ENCODE measurements at places on chromosomes 16 and 17.

DNA sequence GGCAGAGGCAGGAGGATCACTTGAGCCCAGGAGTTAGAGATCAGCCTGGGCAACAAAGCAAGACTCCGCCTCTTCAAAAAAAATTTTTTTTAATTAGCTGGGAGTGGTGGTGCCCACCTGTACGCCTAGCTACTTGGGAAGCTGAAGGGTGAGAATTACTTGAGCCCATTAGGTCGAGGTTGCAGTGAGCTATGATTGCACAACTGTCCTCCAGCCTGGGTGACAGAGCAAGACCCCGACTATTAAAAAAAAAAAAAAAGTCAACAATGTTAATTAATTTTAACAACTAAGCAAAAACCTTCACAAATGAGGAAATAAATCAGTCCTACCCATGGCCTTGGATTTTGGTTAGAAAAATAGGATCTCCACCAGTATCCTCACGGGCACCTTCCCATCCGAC is 5.4 kb downstream of the DHX58 start:
- no peak for DNase-seq

- peak; percentile 29 for DNase-seq
Measured at GRCh38 chr16:19559242-19559910, 3.9 kb downstream of the VPS35L start.

- peak; percentile 17 for DNase-seq
Measured at GRCh38 chr17:39404542-39405378, 3.3 kb upstream of the FBXL20 start.

DNA sequence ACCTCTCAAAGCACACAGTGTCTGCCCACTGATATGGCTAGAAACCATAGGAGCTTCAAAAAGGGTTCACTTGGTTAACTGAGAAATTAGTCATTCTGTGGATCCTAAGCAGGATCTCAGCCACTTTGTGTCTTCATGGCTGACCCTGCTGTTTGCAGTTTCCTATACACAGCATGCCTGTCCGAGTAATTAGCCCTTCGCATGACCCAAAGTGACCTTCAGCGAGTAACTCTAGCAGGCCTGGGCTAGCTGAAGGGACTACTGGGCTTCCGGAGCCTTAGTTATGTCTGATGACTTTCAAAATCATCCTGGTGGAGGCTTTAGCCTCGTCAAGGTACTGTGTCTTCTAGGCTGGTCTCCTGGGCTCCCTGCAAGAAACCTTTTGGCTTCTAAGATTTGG is 28.9 kb upstream of the FBXW10B start:
- DNase-seq, result no peak

DNA sequence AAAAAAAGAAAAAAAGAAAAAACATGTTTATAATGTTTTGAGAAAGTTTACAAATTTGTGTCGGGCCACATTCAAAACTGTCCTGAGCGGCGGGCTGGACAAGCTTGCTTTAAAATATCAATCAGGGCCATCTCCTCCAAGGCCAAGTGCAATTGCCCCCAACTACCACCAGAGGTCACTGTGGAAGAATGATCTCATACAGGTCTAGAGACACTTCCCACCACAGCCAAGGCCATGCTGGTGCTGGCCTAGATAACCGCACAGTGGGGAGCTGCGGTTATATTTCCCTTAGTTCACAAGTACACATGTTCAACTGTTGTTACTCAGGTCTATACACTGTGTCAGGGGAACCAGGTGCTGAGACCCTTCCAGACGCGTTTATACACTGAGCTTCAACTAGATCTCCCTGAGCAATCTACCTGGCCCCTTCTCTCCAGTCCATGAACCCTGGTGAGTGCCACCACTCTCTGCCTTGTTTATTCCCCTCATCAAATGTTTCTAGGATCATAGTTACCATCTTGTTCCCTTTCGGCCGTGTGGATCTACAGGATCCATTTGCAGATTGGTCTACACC is 83.8 kb upstream of the CCL2 start:
- peak; percentile 35 for DNase-seq

GRCh38 chr17:70857351-70857750 is 688.0 kb downstream of the KCNJ2 start:
- DNase-seq, result no peak

- DNase-seq, result no peak
Measured at GRCh38 chr17:81870981-81871386, at the start of gene ARHGDIA. Gene ARHGDIA, minus strand, starts transcription at chr17:81871337. Its CDS starts 1,407 bp downstream, at chr17:81869930.

DNA sequence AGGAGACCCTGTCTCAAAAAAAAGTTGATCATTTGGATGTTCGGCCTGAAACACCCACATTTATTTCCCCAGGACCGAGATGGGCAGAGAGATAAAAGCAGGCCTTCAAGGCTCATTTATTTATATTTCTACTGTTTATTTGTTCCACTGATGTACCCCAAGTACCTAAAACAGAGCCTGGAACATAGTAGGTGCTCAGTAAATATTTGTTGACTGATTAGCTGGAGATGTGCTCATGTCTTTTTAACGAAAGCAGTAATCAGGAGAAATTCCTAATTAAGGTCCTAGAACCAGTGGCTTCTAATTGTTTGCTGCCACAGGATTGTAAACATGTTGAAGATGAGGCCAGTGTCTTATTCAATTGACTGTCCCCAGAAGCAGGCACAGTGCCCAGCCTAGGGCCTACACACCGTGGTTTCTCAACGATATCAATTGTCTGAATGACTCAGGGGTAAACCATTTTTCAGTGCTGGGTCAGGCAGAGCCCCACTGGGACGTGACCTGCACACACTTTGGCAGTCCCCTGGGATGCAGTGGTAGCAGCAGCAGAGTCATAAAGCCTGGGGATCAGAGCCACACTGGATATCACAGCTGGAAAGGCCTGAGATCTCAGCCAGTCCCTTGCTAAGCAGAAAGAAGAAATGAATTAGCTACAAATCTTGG is 34.8 kb downstream of the SOST start:
- DNase-seq, result no peak

- peak; percentile 71 for DNase-seq
Measured at GRCh38 chr16:964356-965035, 6.3 kb downstream of the LMF1 start.

DNA sequence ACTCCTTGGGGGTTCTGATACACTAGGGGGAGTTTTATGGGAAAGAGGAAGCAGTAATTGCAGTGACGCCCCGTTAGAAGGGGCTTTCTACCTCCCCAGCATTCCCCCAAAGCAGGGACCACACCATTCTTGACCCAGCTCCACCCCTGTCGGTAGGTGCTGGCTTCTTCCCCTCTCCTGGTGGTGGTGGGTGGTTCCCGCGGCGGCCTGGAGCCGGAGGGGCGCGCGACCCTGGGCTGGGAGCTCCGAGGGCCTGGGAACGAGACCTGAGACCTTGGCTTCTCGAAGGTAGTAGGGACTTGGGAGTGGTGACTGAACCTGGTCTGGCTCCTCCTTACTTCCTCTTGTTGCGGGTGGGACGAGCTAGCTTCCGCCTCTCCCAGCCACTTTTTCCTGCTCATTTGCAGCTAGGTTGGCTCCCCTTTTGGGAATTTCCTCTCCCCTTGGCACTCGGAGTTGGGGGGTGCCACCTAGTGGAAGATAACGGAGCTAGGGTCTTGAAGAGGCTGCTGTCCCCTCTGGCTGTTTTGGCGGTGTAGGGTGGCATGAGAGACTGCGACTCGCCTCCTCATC is 438 bp downstream of the GRN start:
- peak; percentile 39 for DNase-seq

- no peak for DNase-seq
Measured at GRCh38 chr17:75893305-75894048, 3.3 kb downstream of the TRIM65 start.

DNA sequence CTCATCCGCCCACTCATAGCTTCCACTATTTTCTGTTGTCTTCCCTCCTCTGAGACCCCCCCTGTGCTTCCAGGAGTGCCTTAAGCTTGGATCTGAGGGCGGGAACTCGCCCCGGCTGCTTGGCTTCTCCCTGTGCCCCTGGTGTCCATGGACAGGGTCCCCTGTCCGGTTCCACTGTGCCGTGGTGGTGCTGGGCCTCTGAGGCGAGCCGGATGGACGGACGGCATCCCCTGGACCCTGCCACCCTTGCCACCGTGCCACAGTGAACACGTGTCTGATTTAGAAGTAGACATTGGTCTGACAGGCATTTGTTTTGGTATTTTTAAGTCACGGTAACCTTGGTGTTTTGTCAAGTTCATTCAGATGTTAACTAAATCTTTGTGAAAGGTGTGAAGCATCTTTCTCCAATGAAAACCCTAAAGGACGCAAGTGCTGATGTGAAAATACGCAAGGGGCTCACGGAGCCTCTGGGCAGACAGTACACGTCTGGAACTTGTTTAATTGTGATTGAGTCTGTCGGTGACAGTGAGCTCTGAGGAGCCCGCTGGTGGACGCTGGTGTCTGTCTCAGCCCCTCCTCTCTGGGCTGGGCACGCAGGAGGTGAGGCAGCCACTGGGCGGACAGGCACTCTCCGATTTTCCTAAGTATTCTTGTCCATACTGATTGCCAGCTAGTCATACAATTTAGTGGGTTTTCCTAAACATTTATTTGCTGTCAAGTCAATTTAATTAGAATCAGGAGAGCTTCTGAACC is 26.3 kb downstream of the ZNF750 start:
- no peak for DNase-seq

- DNase-seq, result no peak
Measured at GRCh38 chr16:25052151-25052511, 37.0 kb upstream of the ARHGAP17 start.

DNA sequence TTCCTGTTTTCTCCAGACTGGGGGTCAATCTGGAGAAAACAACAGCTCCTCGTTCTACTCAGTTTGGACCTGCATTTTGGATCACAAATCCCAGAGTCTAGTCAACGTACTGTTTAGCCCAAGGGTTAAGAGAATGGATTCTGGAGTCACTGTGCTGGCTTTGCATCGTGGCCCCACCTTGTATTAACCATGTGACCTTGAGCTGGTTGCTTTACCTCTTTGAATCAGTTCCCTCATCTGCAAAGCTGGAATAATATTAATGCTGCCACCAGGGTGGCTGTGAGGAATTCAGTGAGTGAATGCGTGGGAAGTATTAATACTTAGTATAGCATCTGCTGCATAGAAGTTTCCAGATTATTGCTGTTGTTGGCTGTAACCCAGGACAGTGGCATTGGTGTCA is 11.3 kb upstream of the DHRS7C start:
- no peak for DNase-seq

GRCh38 chr17:8910969-8911604 is 43.6 kb upstream of the PIK3R6 start:
- no peak for DNase-seq

- DNase-seq, result no peak
Measured at GRCh38 chr16:67286441-67287235, 7.3 kb downstream of the PLEKHG4 start.

DNA sequence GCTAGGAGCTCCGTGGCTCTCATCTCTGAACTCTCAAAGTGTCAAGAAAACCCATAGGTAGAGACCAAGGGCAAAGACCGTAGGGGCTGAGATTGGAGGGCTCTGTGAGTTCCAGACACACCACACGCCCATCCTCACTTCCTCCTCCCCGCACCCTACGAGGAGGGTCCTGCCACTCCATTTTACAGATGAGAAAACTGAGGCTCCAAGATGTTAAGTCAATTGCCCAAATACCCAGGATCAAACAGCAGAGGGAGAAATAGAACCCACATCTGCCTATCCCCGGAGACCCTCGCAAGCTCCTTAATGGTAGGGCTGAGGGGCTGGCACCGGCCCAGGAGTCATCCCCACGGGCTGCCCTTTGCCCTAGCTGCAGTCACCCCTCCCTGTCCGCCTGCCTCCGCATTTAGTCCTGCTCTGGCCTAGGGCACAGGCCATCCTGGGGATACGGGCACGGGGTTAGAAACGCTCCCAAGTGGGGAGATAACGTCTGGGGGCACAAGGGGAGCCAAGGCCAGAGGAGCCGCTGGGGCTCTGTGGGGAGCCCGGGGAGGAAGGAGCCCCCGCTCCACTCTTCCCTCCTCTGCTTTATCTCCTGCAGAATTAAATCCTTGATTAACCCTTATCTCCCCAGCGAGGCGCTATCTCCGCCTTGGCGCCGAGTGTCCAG is 54.1 kb upstream of the ZC3H18 start:
- no peak for DNase-seq

GRCh38 chr17:75843577-75844529 is at the start of gene UNC13D:
Gene UNC13D, minus strand, starts transcription at chr17:75844404. Its CDS starts 67 bp downstream, at chr17:75844337.
- peak; percentile 49 for DNase-seq

GRCh38 chr17:76104140-76104895 is 731 bp upstream of the EXOC7 start:
- no peak for DNase-seq
